NCI-H526 treated with DMSO at 0.1 percent for 48 hours (cell line): ENCODE measurements at places on chromosomes 7 and 10.

DNA sequence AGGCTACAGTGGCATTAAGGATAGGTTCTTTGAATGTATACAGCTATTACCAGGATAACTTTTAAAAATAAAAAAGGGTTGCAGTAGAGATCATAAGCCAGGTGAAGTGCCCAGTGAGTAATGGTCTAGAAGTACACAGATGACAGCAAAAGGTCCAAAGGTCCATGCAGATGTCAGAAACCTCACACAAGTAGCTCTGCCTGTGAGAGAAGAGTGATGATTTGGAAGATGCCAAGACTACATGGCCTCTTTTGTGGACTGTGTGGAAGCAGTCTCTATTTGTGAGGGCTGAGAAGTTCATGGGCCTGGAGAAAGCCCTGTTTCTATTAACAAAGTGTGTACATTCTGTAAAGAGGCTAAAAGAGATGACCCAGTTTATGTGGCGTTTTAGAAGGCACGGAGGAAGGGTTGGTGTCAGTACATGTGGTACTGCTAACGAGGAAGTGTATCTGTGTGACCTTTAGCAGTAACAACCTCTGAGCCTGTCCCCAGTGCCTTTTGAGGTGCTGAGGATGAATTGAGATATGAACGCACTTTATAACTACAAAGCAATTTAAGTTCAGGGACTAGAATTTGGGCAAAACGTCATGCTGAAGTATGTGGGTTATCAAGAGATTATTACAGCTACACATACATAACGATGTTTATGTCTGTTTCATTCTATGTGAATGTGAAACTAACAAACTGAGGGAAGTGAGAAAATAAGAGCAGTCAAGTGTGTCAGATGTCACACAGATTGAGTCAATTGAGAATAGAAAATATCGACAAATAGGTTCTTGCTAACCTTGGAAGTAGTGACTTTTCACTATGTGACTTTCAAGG lies 7.6 kb downstream of the CYCS start:
- no peak for DNase-seq

DNA sequence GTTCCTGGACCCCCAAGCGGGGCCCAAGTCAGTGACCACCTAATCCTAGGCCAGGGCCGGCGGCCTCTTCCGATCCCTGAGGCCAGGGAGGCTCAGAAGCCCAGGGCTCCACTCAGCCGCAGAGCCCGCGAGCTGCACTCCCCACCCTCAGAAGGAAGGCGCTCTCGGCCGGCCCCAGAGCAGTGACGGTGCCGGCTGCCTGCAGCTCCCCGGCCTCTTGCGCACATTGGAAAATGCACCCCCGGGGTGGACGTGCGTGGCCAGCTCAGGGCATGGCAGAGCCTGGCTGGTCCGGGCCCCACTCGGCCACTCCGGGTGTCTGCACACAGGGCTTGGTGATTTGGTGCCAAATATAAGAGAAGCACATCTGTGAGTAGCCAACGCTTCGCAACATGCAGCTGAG lies 269.1 kb downstream of the PTPRN2 start:
- no peak for DNase-seq

DNA sequence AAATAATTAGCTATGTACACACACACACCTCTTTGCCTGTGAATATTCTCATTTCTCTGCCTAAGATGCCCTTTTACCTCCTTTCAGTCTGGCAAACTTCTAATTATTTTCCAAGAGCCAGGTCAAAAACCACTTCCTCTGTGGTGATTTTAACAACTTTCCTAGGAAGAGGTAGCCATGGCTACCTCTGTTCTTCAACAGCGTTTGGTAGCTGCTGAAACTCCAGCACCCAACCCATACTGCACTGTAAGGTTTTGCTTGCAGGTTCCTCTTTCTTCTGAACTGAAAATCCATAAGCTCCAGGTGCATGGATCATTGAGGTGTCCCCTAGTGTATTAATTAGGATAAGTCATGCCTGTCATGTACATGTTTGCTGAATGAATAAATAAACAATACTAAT lies 25.6 kb downstream of the NRCAM start:
- DNase-seq: no peak

DNA sequence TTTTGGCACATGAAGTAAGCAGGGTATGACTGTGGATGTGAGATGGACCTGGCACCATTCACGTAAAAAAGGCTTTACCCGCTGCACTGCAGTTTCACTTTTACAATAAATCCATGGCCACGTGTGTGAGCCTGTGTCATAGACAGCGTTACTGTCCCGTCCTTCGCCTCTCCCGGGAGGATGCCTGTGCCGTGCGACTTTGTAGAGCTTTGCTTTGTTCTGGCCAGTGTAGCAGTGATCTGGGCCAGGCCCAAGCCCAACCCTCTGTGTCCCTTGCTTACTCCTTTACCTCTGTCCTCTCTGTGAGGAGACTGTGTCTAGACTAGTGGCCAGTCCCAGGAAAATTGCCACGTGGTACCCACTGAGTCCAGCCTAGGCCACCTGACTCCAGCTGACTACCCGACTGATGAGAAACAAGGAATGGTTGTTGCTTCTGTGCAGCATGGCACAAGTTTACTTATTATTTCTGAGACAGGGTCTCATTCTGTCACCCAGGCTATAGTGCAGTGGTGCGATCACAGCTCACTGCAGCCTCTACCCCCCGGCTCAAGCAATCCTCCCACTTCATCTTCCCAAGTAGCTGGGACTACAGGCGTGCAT lies 48.1 kb downstream of the JAKMIP3 start:
- DNase-seq: no peak

GRCh38 chr7:26891400-26892350 lies 27.3 kb upstream of the SKAP2 start:
- DNase-seq: no peak

DNA sequence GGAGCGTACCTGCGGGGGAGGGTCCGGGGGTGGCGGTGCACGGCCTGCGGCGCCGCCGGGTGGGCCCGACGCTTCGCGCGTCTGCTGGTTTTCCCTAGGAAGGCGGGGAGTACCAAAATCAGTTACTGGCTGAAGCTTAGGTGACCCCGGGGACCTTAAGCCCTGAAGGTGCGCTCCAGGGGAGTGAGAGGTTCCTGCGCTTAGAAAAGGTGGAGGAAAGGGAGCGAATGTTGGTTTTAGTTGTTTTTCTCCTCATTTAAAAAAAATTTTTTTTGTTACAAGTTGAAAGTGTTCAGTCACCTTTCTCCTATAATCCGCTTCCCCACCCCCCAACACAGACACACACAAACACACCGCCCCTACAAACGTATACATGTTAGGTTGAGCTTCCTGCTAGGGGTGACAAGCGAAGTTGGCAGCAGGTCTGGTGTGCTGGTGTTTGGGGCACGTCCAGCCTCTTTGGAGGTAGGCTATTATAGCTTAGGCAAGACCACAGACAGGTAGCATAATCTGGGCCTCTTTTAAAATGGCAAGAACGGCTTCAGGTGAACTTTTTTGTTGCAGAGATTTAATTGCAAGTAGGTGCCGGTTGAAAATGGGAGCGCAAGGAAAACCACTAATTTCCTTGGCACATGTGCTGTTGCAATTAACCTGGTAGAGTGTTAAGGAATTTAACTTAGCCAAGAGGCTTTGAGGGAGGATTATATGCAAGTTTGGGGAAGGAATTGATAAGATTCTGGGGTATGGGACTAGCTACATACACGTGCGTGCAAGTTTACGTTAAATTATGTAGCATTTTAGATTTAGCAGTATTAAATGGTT lies 945 bp downstream of the ADD3 start:
- peak; percentile 17 for DNase-seq

DNA sequence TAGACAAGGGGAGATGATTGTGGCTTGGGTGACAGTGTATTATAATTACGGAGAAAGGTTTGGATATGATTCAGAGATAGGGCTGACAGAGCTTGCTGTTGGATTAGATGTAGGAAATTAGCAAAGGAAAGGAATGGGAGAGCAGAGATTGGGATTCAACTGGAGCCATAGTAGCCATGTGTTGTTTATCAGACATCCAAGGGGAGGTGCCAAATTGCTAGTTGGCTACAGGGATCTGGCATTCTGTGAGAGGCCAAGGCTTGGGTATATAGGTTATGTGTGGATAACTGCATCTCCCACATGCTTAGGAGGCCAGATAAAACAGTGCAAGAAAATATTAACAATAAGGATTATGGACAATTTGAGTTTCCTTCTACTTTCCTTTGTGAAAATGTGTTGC lies 34.9 kb downstream of the CSGALNACT2 start:
- DNase-seq: no peak

GRCh38 chr7:2823130-2823529 lies 21.0 kb downstream of the GNA12 start:
- no peak for DNase-seq

GRCh38 chr7:861222-861621 lies 15.1 kb upstream of the GET4 start:
- no peak for DNase-seq

GRCh38 chr7:150420987-150421674 lies 29.3 kb upstream of the GIMAP8 start:
- DNase-seq: peak; percentile 83

DNA sequence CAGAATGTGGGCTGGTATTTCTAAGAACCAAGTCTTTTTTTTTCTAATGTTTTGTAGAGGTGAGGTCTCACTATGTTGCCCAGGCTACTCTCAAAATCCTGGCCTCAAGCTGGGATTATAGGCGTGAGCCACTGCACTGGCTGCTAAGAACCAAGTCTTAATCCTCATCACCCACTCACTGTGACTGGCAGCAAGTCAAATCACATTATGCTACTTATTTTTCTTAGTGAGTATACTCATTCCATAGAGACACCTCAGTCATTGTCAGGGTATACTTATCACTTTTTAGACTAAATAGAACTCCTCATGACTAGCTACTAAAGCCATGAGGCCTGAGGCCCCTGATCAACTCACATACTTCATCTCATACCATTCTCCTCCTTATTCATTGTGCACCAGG lies 116.1 kb downstream of the STRA8 start:
- DNase-seq: no peak

- DNase-seq: no peak
These were observed 9.6 kb downstream of the PDZD8 start for GRCh38 chr10:117365612-117366011.

- DNase-seq: no peak
These were observed 12.6 kb downstream of the ALOX5 start for GRCh38 chr10:45386657-45387056.

DNA sequence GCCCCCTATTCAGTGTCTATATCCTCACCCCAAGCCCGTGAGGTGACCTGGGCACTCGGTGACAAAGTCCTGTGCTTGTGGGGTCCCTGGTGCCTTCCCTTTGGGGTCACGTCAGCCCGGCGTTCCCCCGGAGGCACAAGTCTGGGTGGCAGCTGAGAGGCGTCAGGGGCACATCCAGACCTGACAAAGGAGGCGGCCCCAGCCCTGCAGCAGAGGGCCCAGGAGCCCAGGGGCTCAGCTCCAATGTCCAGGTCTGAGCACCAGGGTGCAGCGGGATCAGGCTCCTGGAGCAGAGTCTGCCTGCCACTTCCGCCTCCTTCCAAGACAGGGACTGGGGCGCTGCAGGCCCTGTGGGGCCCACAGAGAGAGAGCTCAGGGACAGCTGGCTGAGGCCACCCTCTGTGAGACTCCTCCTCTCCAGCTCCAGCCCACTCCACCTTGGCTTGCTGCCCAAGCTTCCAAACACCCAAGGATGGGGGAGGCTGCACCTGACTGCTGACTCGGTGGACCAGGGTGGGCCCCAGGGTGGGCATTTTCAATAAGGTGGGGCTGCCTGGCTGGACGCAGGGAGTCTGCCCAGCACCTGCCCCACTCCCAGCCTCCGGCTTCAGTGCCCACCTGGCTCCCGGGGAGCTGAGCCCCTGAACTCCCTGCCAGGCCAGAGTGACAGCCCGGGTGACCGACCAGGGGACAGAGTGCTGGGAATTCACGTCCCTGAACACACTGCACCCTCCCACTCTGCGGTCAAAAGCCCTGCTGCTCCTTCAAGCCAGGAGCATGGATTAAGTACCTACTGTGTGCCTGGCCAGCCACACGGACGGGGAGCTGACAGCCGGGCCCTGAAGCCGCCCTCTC lies 1.0 kb upstream of the KNDC1 start:
- no peak for DNase-seq
